ENCODE measurements at places on chromosomes 4 and X.

DNA sequence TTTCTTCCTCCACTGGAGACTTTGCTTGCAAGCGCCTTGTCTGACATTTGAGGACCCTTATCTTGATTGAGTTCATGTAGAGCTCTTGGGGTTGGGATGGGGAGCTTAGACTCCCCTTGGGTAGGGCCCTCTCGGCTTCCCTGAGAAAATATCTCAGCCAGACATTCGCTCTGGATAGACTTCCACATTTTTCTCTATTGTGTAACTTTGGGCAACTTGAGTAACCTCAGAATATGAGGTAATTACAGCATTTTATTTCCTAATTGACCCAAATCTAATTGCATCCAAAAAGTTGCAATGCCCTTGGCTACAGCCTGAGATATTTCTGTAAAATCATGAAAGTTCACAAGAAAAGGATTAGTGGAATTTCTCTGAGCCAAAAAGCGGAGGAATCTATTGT lies 102.8 kb upstream of the MXRA5 start:
- no peak for DNase-seq

GRCh38 chrX:15497865-15498264 lies 2.7 kb upstream of the BMX start:
- no peak for DNase-seq

GRCh38 chr4:28267166-28267565 lies 1406.5 kb downstream of the STIM2 start:
- no peak for DNase-seq

GRCh38 chr4:39528061-39528465 lies 824 bp upstream of the UGDH start:
- peak; percentile 30 for DNase-seq

GRCh38 chrX:52585892-52586291 lies 68.8 kb downstream of the SSX7 start:
- no peak for DNase-seq
